CD8-positive, alpha-beta memory T cell (primary cell): ENCODE measurements at places on chromosomes 3 and 15.

GRCh38 chr15:70789213-70789612 lies 25.9 kb upstream of the UACA start:
- no peak for DNase-seq

DNA sequence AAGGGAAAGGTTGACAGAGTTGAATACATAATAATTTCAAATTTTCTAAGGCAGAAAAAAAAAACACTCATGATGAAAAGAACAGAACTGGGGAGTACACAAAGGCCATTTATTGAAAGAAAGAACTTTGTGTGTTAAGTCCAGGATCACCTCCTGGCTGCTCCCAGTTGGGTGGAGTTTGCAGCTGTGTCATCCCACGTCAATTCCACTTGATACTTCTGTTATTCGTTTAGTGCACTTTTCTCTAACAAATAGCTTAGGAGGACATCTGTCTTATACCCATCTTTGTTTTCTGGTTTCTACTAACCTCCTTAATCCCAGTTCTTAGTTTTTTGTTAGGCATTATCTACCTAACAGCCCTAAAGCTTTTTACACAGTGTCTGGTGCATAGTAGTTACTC lies 44.7 kb downstream of the SGO1 start:
- DNase-seq: no peak

DNA sequence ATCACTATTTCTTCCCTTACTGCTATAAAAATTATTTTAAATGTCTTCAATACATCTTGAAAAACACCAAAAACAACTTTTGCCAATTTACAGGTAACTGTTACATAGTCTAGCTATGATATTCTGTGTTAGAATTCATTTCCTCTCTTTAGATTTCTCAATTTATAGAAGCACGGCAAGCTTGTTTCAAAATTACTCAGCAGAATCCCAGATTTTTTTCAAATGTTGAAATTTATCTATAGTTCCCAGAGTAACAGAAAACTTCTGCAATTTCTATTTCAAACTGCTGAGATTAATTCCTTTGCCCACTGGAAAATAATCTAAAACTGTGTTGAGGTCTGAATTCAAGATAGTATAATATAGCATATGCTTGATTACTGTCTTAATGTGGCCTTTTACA lies 41.2 kb downstream of the CCPG1 start:
- DNase-seq: no peak

GRCh38 chr15:97189162-97189780 lies 771.2 kb upstream of the ARRDC4 start:
- DNase-seq: no peak

GRCh38 chr3:127448161-127448561 lies 142.4 kb downstream of the TPRA1 start:
- DNase-seq: no peak

- no peak for DNase-seq
Measured at GRCh38 chr3:77304700-77305021, 264.8 kb downstream of the ROBO2 start.

- DNase-seq: no peak
Measured at GRCh38 chr3:5729852-5730251, 542.3 kb downstream of the EDEM1 start.

- DNase-seq: no peak
Measured at GRCh38 chr3:38271553-38271952, 5.9 kb downstream of the SLC22A13 start.

DNA sequence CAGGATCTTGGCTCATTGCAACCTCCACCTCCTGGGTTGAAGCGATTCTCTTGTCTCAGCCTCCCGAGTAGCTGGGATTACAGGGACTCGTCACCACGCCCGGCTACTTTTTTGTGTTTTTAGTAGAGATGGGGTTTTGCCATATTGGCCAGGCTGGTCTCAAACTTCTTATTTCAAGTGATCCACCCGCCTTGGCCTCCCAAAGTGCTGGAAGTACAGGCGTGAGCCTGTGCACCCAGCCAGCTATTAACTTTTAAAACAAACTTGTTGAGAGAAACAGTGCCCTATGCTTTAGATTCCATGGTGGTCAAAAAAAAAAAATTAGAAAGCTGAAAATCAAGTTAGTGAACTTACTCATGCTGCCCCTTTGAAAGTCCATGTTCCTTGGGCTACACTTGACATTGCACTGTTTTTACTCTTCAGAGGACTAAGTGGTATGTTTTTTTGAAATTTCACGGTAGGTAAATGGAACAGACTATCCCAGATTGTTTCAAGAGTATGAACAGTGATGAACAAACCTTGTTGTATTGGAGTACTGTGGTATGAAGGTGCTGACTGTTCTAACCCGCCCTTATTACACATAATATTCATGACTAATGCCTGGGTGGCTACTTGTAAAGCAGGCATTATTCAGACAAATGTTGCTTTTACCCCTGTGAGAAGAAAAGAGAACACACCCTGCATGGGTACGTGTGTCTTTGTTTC lies 206.9 kb downstream of the KLHL25 start:
- DNase-seq: no peak

GRCh38 chr3:72344647-72345046 lies 503.6 kb downstream of the SHQ1 start:
- DNase-seq: no peak

GRCh38 chr3:133256787-133257483 lies 142.9 kb upstream of the BFSP2 start:
- DNase-seq: no peak

GRCh38 chr3:4712109-4712508 lies 219.0 kb downstream of the ITPR1 start:
- DNase-seq: no peak

DNA sequence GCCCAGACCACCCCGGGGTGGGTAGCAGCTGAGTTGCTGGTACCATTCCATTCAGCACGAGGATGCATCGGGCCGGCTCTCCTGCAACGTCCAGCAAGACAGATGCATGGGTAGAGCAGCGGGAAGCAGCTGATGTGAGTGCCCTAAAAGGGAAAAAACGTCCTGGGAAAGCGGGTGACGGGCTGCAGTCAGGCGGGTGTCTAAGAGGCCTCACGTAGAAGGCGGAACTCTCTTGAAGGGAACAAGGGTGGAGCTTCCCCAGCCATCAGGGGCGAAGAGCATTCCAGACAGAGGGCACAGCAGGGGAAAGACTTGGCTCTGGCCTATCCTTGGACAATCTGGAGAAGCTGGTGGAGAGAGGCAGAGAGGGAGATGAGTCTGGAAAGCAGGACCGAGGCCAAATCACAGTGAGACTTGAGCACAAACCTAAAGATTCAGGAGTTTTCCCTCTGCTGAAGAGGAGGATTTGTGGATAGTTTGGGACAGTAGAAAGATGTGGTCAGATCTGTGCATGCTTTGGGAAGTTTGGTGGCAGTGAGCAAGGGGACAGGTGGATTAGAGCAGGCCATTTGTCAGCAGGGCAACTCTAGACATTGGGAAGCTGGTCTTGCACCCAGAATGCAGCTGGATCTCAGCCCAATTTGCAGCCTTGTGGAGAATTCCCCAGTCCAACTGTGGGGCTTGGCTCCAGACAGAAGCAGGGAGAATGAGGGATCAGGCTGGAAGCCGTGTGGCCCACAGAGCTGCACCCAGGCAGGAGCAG lies 70.7 kb downstream of the SEMA5B start:
- DNase-seq: no peak

GRCh38 chr3:49937090-49937489 lies 2.9 kb upstream of the RBM6 start:
- no peak for DNase-seq

- no peak for DNase-seq
Measured at GRCh38 chr15:50886611-50887345, 21.7 kb upstream of the AP4E1 start.

DNA sequence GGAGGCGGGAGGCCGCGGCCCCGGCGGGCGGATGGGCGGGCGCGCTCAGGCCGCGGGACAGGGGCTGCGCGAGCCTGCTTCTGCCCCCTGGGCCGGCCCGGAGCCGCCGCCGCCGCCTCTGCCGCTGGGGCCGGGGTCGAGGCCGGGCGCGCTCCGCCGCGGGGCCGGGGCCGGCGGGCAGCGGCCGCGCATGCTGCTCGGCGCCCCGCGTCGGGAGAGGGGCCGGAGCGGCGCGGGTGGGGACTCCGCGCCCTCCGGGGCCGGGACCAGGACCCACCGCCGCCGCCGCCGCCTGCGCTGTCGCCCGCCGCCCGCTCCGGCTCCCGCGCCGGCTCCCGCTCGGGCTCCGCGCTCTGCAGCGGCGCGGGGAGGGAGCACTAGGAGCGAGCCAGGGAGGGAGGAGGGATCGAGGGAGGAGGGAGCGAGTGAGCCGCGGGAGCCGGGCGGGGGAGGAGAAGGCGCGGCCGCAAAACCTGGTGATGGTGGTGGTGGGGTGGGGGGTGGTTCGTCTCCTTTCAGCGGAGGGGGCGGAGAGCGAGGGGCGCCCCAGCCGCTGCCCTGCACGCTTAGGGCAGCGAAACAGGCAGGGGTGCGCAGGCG lies at the start of gene LINGO1:
Gene LINGO1, minus strand, starts transcription at position 379 of the 600 bp plus-strand sequence. CDS start 597 bp downstream, outside the sequence.
- no peak for DNase-seq

- DNase-seq: no peak
Measured at GRCh38 chr3:157112536-157112935, 47.4 kb downstream of the CCNL1 start.

GRCh38 chr15:31338879-31339557 lies 12.4 kb downstream of the KLF13 start:
- peak; percentile 40 for DNase-seq

DNA sequence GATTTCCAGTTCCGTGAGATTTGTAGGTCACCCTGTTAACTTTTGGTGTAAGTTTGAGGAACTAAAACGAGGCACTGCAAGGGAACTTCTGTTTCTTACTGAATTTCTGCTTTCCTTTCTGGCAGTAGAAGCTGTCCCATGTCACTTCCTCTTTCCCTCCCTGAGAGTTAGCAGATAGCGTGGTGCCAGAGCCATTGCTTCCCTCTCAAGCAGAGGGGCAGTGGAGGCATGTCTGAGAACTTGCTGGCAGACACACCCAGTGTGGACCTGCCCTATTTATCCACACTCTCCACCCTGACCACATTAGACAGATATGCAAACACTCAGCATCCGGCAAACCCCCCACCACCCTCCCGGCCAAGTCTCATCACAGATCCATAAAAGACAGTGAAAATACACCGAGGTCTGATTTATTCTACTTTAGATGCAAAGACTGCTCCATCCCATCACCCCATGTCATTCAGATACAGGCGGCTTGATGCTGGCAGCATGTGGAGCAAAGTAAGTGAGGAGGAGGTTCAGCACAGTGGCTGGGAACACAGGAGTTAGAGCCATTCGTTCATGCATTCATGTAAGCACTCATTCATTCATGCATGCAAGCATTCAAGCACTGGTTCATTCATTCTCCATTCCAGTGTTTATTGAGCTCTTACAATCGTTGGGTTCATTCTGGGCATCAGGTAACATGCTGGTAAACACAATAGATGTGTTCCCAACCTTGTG lies 324.7 kb downstream of the SHQ1 start:
- DNase-seq: no peak
